Effector memory CD4-positive, alpha-beta T cell (primary cell): ENCODE measurements at places on chromosomes 13 and 19.

DNA sequence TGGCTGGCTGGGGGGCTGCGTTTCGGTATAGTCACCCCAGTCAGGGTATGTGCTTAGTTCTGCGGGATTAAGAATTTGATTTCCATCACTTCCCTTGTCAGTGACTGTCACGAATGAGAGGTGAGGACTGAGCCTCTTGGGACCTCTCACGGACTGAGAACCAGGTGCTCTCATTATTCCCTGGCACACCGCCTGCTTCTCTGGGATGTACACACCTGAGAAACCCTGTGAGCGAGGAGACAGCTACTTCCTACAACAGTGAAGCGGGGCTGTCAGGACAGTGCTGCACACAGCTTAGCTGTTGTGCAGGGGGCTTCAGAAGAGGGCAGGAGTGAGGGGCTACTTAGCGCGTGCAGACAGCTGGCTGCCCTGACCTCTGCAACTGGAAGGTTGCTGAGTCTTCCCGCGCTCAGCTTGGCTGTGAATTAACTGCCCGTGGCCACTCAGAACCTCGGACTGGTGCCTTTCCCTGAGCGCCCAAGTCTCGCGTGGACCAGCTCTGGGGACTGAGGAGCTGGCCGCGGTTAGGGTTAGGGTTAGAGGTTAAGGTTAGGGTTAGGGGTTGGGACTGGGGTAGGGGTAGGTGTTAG lies 65.3 kb upstream of the MCF2L start:
- no peak for DNase-seq

DNA sequence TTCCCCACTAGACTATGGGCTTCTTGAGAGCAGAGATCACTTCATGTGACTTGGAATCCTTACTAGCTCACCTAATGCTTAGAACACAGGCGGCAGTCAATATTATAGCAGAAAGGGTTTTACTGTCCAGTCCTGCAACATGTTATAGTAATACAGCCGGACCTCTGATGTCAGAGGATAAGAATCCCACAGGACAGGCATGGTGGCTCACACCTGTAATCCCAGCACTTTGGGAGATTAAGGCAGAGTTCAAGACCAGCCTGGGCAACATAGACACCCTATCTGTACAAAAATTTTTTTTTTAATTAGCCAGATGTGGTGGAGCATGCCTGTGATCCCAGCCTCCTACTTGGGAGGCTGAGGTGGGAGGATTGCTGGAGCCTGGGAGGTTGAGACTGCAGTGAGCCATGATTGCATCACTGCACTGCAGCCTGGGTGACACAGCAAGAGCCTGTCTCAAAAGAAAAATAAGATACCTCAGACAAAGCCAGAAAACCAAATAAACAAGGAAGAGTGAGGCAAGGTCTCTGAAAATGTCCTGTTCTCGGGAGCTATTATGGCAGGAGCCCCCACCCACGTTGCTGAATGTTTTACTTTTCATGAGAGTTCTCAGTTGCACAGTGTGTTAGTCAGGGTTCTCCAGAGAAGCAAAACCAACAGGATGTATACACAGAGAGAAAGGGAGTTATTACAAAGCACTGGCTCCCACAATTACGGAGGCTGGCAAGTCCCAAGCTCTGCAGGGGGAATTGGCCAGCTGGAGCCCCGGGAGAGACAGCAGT lies 100.8 kb downstream of the UBL3 start:
- DNase-seq = no peak

- DNase-seq = no peak
Observed at GRCh38 chr13:20359335-20359734, 127.2 kb upstream of the GJB6 start.

DNA sequence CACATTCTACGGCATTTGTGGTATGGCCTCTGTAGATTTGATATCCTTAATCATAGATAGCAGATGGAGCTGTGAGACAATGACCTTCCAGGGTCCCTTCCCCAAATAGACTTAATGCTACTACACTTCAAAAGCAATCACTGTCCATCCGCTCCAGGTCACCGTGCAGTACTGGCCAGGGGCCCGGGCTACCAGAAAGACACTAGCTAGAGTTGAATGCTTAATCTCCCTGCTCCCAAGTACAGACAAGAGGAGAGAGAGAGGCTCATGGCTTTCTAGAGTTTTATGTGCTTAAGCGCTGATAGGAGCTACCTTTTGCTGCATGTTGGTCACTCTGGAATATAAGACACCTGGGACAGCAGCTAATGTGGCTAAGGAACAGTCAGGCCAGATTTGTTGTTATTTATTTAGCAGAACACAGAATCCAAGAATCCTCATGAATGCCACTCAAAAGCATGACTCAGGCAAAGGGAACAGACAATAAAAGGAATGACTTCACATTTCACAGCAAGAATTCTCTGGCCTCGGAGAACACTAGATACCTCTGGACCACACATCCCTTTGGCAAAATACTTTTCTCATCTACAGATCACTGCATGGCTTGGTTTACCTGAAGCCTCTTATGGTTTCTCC lies 165.0 kb downstream of the LACC1 start:
- no peak for DNase-seq

DNA sequence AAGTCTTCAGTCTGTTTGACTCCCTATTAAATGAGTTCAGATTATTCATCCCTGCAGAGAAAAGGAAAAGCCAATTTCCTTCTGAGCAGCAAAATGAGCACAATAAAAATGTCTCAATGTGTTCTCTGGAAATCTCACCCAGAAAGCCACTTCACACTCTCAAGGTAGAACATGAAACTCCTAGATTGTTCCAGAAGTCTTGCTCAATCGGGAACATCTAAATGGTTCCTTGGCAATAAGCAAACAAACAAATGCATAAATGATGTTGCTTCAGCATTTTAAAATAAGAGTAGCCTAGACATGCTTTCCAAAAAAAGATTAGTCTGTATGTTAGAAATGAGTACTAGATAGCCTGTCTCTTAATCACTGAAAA lies 59.7 kb upstream of the TNFRSF19 start:
- DNase-seq = no peak

DNA sequence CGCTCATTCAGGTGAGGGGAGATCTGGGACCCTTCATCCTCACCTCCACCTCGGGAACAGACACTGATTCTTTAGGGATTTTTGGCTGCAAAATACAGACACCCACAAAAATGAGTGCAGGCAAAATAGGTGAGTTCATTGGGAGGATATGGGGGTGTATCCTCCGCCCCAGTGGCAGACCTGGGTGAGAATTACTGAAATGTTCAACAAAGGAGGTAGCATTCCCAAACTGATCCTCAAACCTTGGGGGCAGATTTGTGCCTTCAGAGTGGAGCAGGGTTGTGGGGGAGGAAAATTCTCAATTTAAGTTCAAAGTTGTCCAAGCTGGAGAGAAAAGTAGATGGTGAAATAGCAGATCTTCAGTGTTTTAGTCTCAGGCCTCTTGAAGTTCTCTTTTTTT lies 31.3 kb upstream of the SIN3B start:
- DNase-seq = no peak

GRCh38 chr19:6076675-6077463 lies 33.4 kb downstream of the RFX2 start:
- no peak for DNase-seq

DNA sequence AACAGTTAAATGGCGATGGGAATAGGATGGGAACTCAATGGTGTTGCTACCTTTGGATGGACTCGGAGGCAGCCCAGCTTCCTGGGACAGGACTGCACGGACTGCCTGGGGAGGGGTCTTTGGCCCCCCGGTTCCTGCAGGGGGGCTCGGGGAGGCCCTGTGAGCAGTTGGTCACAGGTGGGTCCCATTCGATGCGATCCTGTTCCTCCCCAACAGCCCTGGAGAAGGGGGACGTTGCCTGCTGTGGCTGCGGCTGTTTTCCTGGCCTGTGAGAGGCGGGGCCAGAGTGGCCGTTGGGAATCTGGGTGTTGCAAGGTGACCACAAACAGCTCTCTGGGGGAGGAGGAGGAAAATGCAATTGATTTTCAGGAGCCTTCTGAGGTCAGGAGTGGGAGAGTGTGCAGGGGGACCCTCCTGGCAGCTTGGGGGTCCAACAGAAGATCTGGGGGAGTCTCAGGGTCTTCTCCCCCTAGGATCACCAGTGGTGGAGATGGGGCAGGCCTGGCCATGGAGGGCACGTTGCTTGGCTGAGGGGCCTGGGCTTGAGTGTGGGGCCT lies 1.9 kb upstream of the PLPPR3 start:
- no peak for DNase-seq

- DNase-seq = no peak
Observed at GRCh38 chr13:27442071-27442647, 8.2 kb downstream of the MTIF3 start.

DNA sequence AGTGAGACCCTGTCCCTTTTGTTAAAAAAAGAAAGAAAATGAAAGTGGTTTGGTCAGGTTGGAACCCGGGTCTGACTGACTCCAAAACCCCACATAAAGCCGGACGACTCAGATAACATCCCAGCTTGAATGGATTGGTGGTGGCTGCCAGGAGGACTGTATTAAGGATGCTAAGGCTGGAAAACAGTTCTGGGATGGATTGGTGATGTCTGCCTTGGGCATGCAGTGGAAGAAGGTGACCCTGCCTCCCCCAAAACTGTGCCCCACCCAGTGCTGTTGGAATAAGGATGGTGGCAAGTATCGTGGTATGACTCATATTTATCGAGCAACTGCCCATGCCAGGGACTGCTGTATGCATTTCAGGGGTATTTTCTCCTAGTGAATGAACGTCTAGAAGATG lies 18.5 kb upstream of the COLGALT1 start:
- DNase-seq = no peak

- no peak for DNase-seq
Observed at GRCh38 chr13:36804588-36804987, 14.4 kb upstream of the RFXAP start.

DNA sequence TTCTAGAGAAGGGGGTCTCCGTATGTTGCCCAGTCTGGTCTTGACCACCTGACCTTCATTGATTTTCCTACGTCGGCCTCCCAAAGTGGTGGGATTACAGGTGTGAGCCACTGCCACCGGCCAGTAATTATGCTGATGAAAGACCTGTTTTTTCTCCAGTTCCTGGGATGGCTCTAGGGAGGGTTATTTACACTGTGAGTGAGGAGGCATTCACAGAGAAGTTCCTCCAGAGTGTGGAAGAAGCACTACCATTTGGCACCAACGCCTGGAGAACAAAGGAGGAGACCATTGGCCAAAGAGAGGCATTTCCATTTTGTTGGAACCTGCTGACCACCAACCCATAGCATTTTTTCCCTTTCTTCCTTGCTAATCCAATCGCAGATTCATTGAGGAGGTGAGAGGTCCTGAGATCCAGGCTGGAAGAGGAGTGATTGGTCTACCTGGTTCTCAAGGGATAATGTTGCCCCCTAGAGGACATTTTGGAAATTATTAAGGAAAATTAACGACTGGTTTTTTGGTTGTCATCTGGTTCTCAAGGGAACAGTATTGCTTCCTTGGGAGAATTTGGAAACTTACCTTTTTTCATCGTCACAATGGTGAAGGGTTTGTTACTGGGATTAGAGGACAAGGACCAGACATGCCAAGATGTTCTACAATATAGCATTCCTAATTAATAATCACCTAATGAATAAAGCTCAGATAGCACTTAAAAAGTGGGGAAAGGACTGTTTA lies 5.5 kb upstream of the SAE1 start:
- DNase-seq = no peak

GRCh38 chr19:42184401-42184861 lies 33.0 kb downstream of the DEDD2 start:
- DNase-seq = peak; percentile 63

- no peak for DNase-seq
Observed at GRCh38 chr13:89688918-89689317, 1658.6 kb upstream of the MIR17HG start.

GRCh38 chr19:17149393-17150135 lies 65.6 kb upstream of the USE1 start:
- DNase-seq = no peak

DNA sequence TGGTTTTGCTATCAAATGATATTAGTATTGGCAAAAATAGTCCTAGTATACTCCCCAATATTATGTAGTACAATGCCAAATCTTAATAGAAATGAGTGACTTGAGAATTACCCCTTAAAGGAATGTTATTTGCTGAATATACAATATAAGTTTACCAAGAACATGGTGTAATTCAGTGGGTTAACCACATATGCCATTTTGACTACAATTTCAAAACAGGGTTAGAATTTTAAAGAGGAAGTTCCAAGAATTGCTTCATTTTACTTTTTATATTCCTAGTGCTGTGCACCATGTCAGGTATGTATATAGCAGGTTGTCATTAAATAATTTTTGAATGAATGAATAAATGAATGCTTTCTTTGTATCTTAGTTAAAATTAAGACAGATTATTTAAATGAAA lies 66.3 kb downstream of the LMO7 start:
- no peak for DNase-seq

DNA sequence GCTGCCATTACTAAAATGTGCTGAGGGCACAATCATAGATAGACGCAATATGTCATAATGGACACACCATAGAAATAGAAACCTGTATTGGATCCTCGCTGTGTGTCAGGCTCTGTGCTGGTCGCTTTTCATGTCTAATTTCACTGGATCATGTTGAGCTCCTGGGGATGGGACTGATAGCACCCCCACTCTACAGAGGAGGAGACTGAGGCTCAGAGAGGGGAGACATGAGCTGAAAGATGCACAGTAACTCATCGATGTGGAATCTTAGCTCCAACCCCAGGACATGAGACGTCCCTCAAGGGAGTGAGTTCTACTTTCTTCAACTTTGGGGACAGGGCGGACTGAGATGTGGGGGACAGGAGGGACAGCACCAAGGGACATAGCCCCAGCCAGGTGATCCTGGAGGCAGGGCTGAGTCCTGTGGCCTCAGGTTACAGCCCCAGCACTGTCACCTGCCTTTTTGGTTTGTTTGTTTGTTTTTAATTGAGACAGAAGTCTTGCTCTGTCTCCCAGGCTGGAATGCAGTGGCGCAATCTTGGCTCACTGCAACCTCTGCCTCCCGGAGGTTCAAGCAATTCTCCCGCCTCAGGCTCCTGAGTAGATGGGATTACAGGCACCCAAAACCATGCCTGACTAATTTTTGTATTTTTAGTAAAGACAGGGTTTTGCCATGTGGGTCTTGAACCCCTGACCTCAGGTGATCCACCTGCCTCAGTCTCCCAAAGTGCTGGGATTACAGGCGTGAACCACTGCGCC lies 6.6 kb upstream of the GIPC1 start:
- DNase-seq = no peak

DNA sequence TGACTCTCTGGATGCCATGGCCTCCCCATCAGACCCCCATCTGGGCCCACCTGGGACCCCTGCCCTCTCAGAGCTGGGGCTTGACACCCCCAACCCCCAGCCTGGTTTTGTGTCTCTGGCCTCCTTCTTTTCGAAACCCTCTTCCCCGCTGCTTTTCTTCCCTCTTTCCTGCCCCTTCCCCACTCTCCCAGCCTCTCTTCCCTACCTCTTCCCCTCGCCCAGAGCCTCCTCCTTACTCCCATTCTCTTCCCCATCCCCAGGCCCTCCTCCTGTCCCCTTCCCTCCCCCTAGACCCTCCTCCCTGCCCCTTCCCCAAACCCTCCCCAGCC lies 2.1 kb downstream of the TNFSF9 start:
- DNase-seq = no peak
